Stimulated activated CD4-positive, alpha-beta T cell treated with anti-CD3 and anti-CD28 coated beads, TNF-alpha, amount 100 ng/mL, for 48 hours (primary cell): ENCODE measurements at places on chromosomes 16 and 17.
A peak's percentile ranks its signal among the peaks of the same experiment; 100 is the strongest.

DNA sequence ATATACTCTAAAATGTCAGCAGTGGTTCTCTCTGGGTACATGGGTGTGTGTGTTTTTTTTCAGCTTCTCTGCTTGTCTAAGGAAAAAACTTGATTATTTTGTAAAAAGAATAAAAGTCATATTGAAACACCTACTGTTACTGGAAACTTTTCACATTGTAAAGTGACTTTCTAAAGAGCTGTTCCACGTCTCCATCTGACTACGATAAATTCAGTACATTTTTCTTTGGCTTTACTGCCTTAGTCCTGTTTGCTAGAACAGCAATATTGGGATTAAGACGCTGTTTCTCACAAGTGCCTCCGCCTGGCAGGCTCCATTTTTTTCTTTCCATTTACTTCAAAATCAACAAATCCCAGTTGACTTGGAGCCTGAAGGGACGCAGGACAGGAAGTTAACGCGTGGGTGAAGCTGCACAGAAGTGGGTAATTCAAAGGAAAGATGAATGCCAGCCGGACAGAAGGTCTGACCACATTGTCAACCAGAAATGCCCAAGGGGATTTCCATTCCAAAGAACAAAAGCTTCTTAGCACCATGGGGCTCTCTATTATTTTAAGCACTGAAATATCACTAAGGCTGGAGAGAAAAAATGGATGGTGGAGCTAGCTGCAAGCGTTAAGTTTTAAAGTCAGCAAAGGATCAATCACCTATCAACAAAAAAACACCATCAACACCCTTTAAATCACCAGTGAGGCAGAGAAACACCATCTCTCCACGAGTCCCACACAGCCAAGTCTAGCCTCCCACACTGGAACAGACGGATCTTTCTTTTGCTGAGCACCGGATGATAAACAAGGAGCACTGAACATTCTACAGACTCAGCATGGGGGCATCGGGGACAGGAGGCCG is 8.4 kb downstream of the GLOD4 start:
- DNase-seq: no peak

- DNase-seq: no peak
Observed at GRCh38 chr17:80851277-80851925, 140.2 kb upstream of the CHMP6 start.

- DNase-seq: no peak
Observed at GRCh38 chr17:57705921-57706695, 39.0 kb downstream of the CCDC182 start.

- DNase-seq: no peak
Observed at GRCh38 chr16:4689864-4690704, 3.3 kb upstream of the NUDT16L1 start.

DNA sequence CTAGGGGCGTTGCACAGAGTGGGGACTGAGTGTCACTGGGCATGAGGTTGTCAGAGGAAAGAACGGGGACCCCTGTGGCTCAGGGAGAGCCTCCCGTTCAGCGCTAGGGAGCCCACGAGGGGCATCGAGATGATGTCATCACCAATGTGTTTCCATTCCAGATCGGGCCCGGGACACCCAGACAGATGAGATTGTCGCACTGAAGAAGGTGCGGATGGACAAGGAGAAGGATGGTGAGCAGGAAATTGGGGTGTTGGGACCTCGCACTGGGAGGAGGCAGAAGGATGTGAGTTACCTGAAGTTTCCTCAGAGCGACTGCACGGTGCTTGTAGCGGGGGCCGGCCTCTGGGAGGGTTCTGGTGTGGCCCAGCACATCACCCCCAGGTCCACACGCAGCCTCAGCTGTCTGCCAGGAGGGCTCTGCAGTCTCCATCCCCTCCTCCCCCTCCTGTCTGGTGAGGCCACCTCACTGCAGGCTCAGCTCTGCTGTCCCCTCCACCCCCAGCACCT is 4.0 kb downstream of the CDK10 start:
- DNase-seq: no peak

- no peak for DNase-seq
Observed at GRCh38 chr16:84869473-84869845, 49.7 kb downstream of the CRISPLD2 start.

GRCh38 chr16:4936181-4936990 is 562 bp downstream of the PPL start:
- no peak for DNase-seq

DNA sequence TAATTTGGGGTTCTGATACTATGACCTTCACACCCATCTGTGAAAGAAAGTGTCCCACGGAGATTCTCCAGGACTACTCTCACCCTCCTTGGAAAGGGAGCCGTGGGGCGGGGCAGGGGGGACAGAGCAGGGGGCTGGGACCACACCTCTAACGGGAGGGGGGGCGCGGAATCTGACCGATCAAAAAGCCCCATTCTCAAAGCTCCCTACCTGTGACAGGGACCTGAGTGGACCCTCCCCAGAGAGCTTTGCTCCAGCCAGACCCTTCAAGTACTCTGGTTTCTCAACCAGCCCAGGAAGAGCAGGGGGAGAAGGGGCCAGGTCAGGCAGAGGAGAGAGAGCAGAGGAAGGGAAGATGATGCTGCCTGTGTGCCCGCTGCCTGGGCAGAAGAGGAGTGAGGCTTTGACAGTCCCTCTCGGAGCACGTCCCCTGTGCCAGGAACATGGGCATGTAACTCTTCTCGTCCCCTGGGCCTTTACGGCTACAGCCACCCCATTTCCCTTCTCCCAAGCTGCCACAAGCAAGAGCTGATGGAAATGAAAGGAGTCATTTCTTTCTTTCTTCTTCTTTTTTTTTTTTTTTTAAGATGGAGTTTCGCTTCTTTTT is 682 bp downstream of the XAF1 start:
- DNase-seq: no peak

DNA sequence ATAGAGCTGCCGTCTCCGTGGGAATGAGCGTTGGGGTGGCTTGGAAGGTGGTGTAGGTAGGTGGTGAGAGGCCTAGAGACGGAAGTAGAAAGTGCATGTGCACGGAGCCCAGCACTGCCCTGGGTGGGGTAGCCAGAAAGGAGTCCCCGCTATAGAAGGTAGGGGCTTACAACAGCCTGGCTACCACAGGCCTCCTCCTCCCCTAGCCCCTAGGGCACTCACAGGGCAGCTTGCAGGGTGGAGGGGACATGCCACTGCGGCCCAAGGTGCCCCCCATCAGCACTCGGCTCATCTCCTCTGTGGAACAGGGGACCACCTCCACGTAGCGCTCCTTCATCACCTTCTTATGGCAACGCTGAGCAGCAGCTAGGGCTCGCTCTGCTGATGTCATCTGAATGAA is 5.0 kb downstream of the ESRP2 start:
- DNase-seq: no peak

DNA sequence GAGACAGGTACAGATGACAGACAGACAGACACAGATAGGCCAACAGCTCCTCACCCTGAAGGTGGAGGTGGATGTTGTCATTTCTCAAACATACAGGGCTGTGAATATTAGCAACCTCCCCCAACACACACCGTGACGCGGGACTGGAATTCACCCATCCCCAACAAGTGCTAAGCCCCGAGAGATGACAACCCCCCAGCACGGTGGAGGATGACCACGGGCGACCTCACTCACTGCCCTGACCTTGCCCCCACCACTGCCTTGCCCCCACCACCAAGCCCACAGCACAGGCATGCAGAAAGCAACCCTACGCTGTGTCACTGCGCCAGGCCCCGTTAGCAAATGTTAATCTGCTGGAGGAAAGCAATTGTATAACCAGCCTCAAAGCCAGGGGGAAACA is 4.9 kb upstream of the KRT17 start:
- DNase-seq: no peak

DNA sequence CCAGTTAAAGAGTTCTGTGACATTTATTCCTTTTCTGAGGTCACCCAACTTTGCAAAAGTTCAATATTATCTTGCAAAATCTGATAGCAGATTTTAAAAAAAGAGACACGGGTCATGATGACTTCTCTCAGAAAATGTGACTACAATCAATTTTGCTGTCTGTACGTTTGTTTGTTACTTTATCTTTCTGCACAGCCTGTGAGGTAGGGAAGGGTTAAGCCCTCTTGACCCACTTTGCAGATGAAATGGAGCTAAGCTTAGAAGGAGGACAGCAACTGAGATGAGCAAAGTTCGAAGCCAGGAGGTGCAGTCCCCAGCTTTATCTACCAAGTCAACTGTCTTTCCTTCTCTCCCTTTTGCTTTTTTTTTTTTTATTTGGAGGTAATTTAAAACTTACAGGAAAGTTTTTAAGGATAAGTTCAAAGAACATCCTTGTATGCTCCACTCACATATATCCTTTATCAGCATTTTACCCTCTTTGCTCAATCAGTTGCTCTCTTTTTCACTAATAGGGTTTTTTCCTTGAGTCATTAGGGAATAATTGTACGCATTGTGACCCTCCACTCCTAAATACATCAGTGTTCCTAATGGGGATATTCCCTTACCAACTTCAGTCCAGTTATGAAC is 86.8 kb downstream of the MSI2 start:
- DNase-seq: no peak

DNA sequence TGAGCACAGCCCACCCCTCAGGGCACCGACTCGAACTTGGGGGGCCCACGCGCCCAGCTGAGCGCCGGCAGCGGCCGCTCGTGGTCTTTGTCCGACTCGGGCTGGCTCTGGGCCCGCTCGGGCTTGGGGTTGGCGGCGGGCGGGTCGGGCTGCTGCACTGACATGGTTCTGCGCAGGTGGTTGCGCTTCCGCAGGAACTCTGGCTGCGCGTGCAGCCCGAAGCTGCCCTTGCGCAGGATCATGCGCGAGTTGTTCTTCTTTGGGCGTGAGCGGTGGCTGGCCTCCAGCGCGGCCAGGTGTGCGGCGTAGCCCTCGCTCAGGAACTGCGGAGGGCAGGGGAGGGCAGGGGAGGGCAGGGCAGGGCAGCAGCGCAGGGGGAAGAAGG is 11.1 kb downstream of the PIMREG start:
- DNase-seq: no peak

GRCh38 chr17:18246880-18247612 is 11.5 kb downstream of the FLII start:
- peak; percentile 55 for DNase-seq

DNA sequence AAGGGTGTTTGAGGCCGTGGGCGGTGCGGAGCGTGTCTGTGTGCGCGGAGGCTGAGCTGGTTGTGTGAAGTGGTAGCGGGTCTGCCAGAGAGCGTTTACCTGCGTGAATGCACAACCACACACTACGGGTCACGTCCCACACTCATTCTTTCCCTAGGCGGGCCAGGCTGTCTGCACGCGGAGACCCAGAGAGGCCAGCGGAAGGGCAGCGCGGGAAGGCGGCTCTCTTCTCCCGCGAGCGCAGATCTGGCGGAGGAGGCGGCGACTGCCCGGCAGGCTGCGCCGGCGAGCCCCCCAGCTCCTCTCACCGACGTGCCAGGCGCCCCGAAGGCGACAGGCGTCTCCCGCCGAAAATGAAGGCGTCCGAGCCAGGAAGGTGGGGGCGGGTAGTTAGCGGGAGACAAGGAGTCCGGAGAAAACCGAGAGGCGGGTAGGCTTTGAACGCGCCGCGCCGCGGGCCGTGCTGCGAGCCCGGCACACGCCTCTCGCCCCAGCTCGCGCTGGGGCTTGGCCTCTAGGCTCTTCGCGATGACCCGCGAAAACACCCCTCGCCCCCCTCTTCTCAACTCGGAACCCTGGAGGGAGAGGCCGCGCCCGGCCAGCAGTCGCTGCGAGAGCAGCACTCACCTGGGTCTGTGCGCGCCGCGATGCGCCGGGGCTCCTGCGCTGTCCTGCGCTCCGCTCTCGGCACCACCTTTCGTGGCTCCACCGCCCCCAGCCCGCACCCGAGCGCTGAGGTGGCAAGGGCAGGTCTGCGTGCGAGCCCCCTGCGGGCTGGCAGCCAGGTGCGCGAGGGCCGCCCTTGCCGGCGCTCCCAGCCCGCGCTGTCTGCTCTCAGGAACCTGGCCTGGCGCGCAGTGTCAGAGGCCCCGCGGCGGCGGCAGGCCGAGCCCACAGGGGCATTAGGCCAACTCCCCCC is 2.0 kb upstream of the FOXF1 start:
- DNase-seq: no peak

DNA sequence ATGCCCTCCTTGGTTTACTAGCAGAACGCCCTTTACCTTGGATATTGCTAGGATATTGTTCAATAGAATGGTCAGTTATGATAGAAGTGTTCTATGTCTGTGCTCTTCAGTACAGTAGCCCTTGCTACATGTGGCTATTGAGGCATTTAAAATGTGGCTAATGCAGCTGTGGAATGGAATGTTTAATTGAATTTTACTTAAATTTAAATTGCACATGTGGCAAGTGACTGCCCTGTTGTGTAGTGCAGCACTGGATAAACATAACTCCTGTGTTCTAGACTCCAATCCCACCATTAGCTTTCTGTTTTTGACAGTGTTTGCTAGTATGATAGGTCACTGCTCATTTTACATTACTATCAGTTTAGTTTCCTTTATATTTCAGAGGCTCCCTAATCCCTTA is 29.9 kb downstream of the RAD51C start:
- DNase-seq: no peak

GRCh38 chr17:1852327-1852726 is 22.5 kb downstream of the RPA1 start:
- no peak for DNase-seq

GRCh38 chr16:57092786-57093411 is 516 bp downstream of the CPNE2 start:
- DNase-seq: peak; percentile 40

GRCh38 chr17:14297161-14297851 is 3.6 kb upstream of the HS3ST3B1 start:
- no peak for DNase-seq

DNA sequence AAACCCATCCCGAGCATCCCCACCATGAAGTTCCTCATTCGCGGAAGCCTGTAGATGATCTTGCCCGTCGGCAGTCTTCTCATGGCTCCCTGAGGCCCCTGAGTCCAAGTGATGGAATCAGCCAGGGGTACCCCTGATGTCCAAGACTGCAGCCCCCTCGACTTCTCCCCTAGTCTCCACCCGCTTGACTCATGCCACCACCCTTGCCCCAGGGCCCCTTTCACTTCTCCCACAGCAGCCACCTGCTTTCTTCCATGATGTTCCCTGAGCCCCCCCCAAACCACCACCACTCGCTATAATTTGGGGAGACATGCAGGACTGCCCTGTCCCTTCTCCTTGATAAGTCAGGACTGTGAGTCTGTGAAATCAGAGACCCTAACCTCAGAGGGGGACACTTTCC is 11.4 kb downstream of the BEAN1 start:
- no peak for DNase-seq

- DNase-seq: no peak
Observed at GRCh38 chr16:83624429-83625120, 183.2 kb upstream of the HSBP1 start.
